ENCODE measurements at places on chromosomes 11 and 22.

DNA sequence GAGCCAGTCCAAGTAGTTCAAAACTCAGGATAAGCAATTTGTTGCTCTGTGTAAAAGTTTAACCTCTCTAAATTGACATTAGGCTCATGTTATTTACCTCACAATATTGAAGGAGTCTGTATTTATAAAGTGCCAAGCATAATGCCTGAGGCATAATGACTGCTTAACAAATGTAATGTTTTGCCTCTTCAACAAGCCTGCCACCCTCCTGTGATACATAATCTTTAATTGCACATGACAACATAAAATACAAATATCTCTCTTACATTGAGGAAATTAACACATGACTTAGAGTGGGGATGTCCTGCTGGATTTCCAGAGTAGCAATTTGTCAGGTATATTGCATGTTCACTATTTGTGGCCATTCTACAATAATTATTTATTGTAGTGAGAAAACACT, 469.2 kb upstream of the ANO5 start:
- no peak for DNase-seq

GRCh38 chr11:24625975-24626374, 129.1 kb downstream of the LUZP2 start:
- DNase-seq = no peak

GRCh38 chr11:74493791-74494630, 487 bp upstream of the LIPT2 start:
- DNase-seq = no peak

- no peak for DNase-seq
These were observed 43.3 kb upstream of the PARVG start for GRCh38 chr22:44137415-44137814.

GRCh38 chr22:41289671-41290070, 3.7 kb upstream of the RANGAP1 start:
- DNase-seq = no peak

GRCh38 chr11:69115586-69116560, 39.9 kb upstream of the SMIM38 start:
- no peak for DNase-seq

GRCh38 chr22:25419247-25420113, 145.0 kb upstream of the GRK3 start:
- DNase-seq = no peak

GRCh38 chr22:18136563-18137320, 13.2 kb upstream of the USP18 start:
- DNase-seq = no peak

GRCh38 chr11:133243832-133244231, 288.5 kb downstream of the OPCML start:
- no peak for DNase-seq

GRCh38 chr11:86246293-86246675, 1.7 kb downstream of the EED start:
- no peak for DNase-seq

DNA sequence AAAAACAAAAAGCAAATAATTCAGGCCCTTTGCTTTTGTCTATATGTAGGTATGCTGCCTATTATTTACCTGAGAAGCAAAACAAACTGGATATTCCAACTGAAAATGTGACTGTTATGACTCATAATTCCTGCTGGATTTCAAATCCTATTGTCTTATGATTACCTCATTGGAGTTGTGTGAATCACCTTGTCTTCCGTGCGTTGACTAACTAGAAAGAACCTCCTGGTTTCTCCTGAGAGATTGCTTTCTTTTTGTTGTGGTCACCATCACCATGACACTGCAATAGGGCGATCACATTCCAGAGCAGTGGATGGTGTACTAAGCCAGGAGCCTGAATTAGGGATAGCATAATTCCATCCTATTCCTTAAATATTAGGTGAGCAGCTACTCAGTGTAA, 23.0 kb upstream of the EXPH5 start:
- no peak for DNase-seq

GRCh38 chr22:39089928-39090327, 7.1 kb upstream of the APOBEC3H start:
- no peak for DNase-seq

DNA sequence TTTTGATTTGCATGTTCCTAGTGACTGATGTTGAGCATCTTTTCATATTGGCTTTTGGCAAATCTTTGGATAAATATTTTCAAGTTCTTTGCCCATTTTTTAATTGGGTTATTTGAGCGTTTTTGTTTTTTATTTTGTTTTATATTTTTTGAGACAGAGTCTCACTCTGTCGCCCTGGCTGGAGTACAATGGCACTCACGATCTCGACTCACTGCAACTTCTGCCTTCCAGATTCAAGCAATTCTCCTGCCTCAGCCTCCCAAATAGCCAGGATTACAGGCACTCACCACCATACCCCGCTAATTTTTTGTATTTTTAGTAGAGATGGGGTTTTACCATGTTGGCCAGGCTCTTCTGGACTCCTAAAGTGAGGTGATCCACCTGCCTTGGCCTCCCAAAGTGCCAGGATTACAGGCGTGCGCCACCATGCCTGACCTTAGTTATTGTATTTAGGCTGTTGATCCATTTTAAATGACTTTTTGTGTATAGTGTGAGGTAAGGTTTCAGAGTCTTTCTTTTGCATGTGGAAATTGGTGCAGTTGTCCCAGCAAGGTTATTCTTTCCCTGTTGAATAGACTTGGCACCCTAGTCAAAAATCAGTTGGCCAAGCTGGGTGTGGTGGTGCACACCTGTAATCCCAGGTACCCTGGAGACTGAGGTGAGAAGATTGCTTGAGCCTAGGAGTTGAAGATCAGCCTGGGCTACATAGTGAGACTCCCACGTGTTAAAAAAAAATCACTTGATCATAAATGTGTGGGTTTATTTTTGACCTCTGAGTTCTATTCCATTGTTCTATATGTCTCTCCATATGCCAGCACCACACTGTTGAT, 23.7 kb upstream of the AIFM3 start:
- DNase-seq = no peak

DNA sequence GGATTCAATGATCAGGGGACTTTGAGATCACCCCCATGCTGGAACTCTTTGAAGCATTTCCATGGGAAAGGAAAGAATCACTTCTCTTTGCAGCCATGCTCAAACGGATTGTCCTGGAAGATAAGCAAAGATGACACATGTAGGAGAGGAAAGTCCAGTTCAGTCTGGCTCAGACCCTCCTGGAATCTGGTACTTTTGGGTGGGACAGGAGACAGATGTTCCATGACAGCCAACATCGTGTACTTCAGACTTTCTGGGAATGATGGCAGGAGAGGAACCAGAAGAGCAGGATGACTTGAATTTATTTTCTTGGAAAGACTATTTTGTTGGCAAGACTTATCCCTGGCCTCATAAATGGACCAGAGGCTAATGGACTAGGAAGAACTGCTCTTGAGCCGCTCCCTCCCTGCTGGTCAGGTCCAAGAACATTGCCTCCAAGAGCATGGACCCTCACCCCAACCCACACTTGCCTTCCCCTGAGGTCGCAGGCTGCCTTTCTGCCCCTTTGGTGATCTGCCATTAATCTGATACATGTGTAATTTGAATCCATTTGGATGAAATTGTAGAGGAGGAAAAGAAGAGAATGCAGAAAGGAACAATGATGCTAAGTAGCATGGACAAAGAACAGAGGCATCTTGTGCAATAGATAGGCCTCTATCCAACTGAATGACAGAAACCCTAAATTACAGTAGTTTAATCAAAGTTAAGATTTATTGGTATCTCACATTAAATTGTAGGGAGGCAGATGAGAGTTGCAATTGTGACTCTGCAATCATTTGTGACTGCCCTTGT, 201.0 kb downstream of the SNX19 start:
- no peak for DNase-seq

DNA sequence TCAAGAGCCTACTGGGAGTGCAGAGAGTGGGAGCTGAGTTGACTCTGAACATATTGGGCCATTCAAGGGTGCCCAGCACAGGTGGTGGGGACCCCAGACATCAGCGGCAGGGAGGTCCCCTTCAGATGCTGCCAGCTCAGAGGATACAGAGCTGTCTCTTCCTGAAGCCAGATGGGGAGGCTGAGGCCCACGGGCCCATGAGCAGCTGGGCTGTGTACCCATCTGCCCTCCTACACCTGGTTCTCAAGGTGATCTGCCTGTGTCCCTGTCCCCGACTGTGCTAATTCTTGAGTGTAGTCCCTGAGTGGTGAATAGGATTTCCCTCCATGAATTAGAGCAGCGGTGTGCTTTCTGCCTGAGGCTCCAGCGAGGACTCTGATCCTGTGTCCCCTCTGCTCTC, 76.3 kb downstream of the MICAL2 start:
- DNase-seq = no peak

GRCh38 chr11:102534261-102534872, 3.8 kb upstream of the MMP7 start:
- no peak for DNase-seq

GRCh38 chr11:28704801-28705200, 596.6 kb downstream of the METTL15 start:
- no peak for DNase-seq

GRCh38 chr11:2572491-2573239, 127.1 kb downstream of the KCNQ1OT1 start:
- DNase-seq = peak; percentile 10

GRCh38 chr11:119759324-119759723, 30.3 kb upstream of the NECTIN1 start:
- DNase-seq = no peak

DNA sequence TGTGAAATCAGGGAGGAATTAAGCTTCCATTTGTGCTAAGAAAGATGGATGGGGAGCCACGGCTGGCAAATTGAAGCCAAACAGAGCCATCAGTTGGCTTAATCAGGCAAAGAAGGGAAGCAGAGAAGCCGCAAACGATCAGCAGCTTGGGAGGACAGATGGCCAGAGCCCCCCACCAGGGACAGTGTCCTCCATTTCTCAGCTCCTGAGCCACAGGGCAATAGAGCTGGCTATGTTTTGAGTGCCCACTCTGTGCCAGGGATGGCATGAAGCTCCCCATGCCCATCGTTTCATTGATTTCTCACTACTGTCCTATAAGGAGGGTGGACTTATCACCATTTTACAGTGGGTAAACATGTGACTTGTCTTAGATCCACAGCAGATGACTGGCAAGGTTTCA, 126.3 kb upstream of the ASPHD2 start:
- no peak for DNase-seq

- no peak for DNase-seq
These were observed 39.7 kb upstream of the MMP12 start for GRCh38 chr11:102914238-102915043.

GRCh38 chr11:41879214-41879613, 419.8 kb upstream of the LRRC4C start:
- no peak for DNase-seq

DNA sequence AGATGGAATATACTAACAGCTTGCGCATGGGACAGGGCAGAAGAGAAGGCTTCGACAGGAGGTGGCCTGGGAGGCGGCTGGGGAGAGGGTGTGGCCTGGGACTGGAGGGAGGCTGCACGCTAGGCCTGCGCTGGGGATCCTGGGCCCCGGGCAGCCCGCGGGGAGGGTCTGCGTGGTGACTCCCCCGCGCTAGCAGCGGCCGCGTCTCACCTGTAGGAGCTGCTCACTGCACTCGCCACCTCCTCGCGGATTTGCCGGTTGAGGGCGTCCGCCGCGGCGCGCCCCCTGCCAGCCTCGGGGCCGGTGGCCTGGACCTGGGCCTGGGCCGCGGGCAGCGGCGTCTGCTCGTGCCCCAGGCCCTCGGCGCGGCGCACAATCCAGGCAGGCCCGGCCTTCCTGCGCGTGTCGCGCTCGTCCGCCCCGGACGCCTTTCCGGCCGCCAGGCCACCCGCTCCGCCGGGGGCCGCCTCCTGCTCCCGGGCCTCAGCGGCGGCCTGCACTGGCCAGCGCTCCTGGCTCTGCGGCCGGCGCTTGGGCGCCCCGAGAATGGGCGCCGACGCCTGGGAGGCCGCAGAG, 1.5 kb downstream of the MAP6 start:
- DNase-seq = no peak

DNA sequence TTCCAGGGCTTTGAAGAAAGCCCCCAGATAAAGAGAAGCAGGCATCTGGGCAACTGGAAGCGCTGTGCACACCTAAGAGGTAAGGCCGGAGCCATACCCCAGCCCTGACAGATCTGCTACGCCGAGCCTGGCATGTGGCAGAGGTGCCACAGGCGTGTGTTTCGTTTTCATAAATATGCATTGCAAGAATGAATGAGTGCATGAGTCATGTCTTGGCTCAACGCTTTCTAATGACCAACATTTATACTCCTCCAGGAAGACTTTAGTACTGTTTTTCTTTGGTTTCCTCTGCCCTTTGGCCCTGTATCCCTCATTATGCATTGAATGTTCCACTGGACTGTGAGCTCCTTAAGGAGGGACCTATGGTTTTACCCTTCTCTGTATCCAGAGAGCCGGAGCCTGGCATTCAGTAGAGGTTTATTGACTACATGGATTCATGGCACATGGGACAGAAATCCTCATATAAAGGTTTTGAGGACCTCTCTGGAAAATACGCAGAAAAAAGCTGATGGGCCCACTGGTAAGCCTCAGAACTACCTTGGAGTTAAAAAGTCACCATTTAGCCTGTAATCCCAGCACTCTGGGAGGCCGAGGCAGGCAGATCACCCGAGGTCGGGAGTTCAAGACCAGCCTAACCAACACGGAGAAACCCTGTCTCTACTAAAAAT, 38.9 kb upstream of the CSNK2A3 start:
- no peak for DNase-seq

- no peak for DNase-seq
These were observed 37.0 kb downstream of the LDLRAD3 start for GRCh38 chr11:35980686-35981390.

- DNase-seq = no peak
These were observed 265.3 kb downstream of the TBC1D22A start for GRCh38 chr22:47027766-47028165.

- no peak for DNase-seq
These were observed 25.2 kb downstream of the TSPAN32 start for GRCh38 chr11:2327032-2327431.

DNA sequence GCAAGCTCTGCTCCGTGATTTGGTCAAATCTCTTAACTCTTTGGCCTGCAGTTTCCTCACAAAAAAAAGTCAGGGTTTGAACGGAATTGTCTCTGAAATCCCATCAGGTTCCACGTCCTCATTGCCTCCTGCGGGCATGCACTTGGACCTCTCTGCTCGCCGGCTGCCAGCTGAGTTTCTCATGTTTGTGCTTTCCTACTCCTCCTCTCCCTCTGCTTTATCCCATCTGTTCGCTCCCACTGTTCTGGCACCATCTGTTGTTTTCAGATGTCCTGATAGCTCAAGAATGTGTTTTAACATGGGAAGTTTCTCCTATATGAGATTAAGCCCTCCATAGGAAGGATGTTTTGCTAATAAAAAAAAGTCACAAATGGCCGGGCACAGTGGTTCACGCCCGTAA, 49.4 kb upstream of the ARHGAP42 start:
- no peak for DNase-seq

- DNase-seq = no peak
These were observed 98.6 kb downstream of the KIF18A start for GRCh38 chr11:28009388-28009787.
